ENCODE measurements at places on chromosomes 2 and 18.

- DNase-seq, result no peak
Measured at GRCh38 chr2:167544602-167545001, 656.3 kb downstream of the XIRP2 start.

- no peak for DNase-seq
Measured at GRCh38 chr2:46615986-46616485, 136.7 kb downstream of the TMEM247 start.

DNA sequence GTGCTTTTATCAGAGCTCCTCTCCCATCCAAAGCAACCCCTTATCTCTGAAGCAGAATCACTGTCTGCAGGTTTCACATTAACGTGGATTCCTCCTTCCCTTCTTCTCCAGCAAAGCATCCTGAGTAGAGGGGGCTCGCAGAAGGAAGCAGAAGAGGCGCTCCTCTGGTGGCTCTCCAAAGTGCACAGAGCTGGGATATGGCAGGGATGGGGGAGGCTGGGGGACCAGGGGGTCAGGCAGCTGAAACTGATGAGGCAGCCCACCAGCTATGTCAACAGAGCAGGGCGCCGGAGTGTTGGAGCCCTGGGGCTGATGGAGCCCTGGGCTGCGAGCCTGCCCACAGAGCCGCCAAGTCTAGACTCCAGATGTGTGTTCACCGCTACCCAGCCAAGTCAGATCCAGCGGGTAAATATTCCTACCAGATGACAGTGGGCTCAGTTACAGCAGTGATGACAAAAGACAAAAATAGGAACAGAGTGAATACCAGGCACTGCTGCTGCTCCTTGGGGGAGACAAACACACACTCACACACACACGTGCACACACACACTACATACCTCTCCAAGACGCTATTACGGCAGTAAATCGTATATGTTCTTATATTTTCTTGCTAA, 678.3 kb upstream of the ID2 start:
- DNase-seq, result no peak

- no peak for DNase-seq
Measured at GRCh38 chr2:208807756-208808155, 401.2 kb downstream of the PTH2R start.

DNA sequence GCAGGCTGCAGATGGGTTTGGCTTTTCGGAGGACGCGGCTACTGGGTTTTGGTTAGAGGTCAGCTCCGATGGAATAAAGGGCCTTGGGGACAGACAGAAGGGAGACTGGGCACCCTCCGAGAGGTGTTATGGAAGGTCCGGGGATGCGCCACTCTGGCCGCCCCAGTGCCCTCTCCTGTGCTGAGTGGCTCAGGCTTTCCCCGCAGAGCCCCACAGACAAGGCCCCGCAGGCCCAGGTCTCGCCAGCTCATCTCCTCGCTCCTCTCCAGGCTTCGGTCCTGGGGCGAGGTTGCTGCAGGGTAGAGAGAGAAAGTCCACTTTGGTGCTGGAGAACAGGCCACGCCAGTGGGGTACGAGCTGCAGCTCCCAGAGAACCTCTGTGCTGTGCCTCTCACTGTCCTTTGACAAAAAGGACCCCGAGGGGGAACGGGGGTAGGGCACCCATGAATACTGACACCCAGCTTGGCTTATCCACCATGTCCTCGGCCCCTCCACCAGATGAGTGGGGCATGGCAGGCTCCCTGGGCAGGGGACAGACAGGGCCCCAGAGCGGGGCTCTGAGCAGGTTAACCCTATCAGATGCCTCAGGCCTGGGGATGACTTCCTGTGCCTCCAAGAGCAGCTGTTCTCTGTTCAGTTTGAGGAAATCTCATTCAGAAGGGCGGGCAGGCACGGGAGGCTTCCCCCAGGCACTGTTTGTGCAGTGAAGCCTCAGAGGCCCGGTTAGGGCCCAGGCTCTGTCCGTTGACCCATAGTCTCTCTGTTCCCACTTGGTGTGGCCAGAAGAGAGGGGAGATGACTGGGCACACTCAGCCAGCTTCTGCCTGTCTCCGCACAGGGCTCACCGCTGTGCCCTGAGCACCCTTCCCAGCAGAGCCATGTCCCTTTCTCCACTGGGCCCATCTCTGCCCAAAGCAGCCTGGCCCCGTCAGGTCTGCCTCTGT, 15.7 kb upstream of the CNNM3 start:
- DNase-seq, result no peak

- DNase-seq, result no peak
Measured at GRCh38 chr2:232831496-232831895, 38.6 kb upstream of the SNORC start.

- no peak for DNase-seq
Measured at GRCh38 chr2:162372818-162373217, 28.9 kb downstream of the GCA start.

GRCh38 chr2:219228041-219228910, 1.2 kb downstream of the ATG9A start:
- no peak for DNase-seq

- no peak for DNase-seq
Measured at GRCh38 chr2:225806105-225806504, 406.6 kb downstream of the NYAP2 start.

GRCh38 chr18:79418236-79418635, 22.5 kb downstream of the NFATC1 start:
- no peak for DNase-seq

- no peak for DNase-seq
Measured at GRCh38 chr2:120018549-120018948, 5.7 kb downstream of the EPB41L5 start.

DNA sequence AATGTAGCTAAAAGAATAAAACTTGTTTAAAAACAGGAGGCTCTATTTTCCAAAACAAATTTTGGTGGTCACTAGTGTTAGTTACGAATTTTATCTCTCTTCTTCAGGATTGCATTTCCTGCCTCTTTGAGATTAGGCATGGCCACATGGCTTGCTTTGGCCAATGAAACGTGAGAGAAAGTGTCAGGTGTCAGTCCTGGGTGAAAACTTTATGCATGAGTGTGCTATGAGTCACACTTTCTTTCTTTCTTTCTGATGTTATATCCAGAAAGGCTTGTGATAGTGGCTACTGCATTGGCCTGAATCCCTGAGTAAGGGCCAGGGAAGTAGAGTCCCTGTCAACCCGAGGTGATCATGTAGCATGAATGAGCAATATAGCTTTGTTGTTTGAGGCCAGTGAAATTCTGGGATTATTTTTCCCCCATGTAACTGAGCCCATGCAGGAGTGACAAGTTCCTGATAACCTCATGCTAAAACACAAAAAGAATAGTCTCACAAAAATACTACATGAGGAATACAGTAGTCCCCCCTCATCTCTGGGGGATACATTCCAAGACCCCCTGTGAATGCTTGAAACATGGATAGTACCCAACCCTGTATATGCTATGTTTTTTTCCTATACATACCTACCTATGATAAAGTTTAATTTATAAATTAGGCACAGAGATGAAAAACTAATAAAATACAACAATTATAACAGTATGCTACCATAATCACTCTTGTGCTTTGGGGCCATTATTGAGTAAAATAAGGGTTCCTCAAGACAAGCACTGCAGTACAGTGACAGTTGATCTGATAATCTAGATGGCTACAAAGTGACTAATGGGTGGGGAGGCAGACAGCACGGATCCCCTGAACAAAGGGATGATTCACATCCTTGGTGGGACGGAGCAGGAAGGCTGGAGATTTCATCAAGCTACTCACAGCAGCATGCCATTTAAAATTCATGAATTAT, 109.5 kb downstream of the CDC42EP3 start:
- DNase-seq, result peak; percentile 62

DNA sequence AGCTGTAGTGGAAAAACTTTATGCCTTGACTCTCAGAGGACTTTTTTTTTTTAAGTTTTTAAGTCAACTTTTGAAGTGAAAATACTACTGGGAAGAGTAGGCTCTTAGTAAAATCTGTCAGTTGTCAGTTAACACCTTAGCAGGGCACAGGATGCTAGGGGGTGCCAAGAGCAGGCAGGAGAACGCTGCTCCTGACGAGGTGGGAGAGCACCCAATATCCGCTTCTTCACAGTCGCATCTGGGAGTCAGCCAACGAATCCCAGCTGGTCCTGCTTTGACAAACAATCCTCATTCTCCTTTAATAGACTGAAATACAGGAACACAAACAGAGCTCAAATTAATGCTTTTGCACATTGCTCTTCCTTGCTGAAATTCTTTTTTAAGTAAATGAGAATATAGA, 709.5 kb upstream of the ACVR2A start:
- no peak for DNase-seq

DNA sequence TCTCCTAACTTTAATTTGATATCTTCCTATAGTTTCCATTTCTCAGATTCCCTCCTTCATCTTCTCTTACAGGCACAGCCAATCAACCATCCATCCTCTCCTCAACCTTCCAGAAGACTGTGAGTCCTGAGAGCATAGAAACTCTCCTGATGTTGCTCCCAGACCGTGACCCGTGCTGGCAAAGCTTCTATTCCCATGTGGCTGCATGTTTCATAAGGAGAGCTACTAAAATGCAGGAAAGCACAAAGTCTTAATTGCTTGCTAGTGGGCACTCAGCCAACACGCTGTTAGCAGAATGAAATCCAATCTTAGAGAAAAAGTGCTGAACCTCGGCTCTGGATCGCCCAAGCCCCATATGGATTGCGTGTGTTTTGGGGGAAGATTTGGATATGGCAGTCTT, 1244.7 kb upstream of the ZEB2 start:
- no peak for DNase-seq

- no peak for DNase-seq
Measured at GRCh38 chr2:175620106-175620505, 382.0 kb downstream of the LNPK start.

GRCh38 chr18:22828171-22828570, 105.0 kb upstream of the RBBP8 start:
- no peak for DNase-seq
